T-helper 17 cell (primary cell): ENCODE measurements at places on chromosomes 4 and X. TPM values are rescaled to one million over a fixed set of nuclear protein-coding genes. Genes with fewer than 3 reads are reported as not detected.

Gene HSFX3
- not detected for total RNA-seq

Gene ANK2
- total RNA-seq: 0.25 TPM

- DNase-seq: no peak
Observed at GRCh38 chr4:100786481-100786880, 268.7 kb upstream of the EMCN start.

DNA sequence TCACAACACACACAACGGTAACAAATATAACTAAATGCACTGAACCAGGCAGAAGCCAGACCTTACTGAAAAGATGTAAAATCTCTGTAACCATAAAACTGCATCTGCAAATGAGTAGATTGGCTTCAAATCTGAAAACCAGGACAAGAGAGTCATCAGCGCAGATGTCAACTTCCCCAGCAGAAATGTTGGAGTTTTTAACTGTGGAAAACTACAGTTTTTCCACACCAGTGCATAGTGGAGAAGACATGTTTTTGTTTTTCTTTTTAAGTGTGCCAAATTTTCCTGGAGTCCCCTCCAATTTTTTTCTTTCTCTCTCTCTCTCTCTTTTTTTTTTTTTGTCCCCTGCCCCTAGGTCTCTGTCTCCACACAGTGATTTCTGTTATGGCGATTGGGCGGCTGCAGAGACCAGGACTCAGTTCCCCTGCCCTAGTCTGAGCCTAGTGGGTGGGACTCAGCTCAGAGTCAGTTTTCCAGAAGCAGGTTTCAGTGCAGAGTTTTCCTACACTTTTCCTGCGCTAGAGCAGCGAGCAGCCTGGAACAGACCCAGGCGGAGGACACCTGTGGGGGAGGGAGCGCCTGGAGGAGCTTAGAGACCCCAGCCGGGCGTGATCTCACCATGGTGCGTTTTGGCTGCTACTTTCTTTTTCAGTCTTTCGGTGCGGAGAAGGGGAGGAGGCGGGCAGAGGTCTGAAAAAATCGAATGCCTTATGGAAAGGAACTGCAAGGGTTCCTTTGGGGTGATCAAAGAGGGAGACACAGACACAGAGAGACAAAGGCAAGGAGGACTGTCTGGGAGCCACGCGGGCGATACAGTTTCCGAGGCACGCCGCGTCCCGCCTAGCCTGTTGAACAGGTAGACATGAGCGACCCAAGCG, at the start of gene GUCY1A1:
TSS of gene GUCY1A1 (plus strand) at position 505 of the 878 bp plus-strand sequence. CDS start 30,020 bp downstream, outside the sequence.
- no peak for DNase-seq
